NCI-H146 (cell line): ENCODE measurements at places on chromosomes 1 and 21.

DNA sequence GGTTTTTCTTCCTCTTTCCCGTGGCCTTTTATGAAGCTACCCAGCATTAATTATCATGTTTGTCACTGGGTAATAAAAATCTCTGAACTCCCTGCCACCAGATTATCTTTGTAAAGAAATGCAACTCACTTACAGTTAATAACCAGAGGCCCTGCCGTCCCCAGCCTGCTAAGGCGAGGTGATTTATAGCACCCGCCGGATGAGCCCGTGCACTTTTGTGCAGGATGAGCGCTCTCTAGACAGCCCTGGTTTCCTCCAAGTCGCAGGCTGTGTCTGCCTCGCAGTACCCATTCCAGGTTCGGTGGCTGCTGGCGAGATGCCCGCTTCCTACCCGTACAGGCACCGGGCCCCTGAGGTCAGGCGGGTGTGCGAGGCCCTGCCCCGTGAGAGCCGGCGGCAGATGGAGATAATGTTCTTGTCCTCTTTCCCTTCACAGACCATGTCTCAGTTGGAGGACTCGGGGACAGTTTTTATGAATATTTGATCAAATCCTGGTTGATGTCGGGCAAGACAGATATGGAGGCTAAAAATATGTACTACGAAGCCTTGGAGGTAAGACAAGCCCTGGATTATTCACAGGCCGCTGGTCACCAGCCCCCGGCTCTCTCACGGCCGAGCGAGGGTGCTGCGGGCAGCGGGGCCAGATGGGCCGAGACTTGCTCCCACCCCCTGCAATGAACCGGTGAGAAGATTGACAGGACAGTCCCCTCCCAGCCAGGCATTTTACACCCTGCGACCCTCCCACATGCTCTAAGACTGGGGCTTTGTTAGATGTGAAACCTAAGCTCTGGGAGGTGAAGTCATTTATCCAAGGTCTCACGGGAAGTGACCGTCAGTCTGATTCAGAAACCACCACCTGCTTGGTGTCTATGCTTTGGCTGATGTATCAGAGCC, 28.5 kb upstream of the SELENON start:
- peak; percentile 44 for DNase-seq

- DNase-seq = no peak
These were observed 2.7 kb upstream of the CD5L start for GRCh38 chr1:157844089-157844830.

DNA sequence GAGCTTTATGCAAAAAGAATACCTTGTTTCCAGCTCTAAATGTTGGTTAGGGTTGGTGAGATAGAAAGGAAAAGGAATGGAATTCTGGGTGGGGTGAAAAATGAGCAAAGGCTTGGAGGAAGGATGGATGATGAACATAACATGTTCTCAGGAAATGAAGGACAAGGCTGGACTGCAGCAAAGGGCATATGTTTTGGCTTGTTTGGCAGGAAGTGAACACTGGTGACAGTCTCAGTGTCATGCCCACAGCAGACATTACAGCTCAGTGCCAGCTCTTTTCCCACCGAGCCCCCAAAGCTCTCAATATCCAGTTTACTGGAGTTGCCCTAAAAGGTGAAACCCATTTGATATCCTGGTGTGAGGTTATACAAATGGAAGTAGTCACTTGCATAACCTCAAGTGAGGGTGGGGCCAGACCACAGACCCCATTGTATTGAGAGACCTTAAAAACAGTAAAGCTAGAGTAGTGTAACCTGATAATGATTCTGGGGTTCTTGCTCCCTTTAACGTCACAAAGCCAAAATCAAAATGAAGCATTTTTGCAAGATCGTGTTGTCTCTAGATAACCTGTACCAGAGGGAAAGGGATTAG, 270.6 kb downstream of the NFIA start:
- DNase-seq = no peak

- DNase-seq = no peak
These were observed 12.3 kb downstream of the TNFRSF1B start for GRCh38 chr1:12179111-12179519.

DNA sequence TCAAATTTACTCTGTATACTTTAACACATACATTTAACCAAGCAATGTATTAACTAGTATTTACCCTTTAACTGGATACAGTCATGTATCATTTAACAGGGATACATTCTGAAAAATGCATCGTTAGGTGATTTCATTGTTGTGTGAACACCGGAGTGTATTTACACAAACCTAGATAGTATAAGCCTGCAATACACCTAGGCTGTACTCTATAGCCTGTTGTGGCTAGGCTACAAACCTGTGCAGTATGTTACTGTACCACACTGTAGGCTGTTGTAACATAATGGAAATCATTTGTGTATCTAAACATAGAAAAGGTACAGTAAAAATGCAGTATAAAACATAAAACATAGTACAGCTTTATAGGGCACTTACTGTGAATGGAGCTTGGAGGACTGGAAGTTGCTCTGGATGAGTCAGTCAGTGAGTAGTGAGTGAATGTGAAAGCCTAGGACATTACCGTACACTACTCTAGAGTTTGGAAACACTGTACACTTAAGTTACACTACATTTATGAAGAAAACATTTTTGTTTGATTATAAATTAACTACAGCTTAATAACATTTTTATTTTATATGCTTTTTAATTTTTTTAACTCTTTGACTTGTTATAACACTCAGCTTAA, 21.3 kb downstream of the RGS4 start:
- DNase-seq = no peak

GRCh38 chr21:20459838-20460237, 538.4 kb upstream of the NCAM2 start:
- DNase-seq = no peak
